Liver (tissue), 10 donors: ENCODE measurements at places on chromosomes 11 and 22. TPM values are rescaled to one million over a fixed set of nuclear protein-coding genes. Genes with fewer than 3 reads are reported as not detected.

GRCh38 chr22:44331881-44332714 is 19.3 kb upstream of the SHISAL1 start:
- no peak for DNase-seq

DNA sequence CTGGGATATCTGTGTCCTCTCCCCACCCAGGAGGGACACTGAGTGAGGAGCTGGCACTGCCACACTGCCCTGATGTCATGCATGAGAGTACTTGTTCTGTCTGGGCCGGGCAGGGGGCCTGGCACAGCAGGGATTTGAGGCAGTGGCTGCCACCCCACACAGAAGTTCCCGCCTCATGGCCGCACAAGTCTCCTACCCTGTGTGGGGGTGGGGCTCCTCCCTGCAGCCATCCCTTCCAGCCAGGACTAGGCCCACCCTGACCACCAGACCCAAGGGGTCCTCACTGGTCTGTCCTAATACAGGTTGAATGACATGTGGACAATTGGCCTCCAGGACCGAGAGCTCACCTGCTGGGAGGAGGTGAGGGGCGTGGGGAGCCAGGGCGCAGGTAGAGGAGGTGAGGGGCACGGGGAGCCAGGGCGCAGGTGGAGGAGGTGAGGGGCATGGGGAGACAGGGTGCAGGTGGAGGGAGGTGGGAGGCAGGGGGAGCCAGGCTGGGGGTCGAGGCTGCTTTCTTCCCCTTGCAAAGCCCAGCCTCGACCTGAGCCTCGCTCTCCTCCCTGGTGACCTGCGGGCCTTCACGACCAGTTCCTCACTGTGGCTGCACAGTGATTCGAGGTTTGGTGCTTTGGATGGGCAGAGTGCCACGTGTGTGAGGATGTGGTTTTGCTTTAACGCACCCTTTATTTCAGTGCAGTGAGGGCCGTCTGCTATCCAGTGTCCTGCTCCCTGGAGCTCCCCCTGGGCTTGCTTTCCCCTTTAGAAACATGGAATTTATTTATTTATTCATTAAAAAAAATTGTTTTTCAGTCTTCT is 7.4 kb downstream of the LZTR1 start:
- no peak for DNase-seq

- DNase-seq = no peak
These were observed 11.3 kb downstream of the OSBP2 start for GRCh38 chr22:30705710-30706651.

DNA sequence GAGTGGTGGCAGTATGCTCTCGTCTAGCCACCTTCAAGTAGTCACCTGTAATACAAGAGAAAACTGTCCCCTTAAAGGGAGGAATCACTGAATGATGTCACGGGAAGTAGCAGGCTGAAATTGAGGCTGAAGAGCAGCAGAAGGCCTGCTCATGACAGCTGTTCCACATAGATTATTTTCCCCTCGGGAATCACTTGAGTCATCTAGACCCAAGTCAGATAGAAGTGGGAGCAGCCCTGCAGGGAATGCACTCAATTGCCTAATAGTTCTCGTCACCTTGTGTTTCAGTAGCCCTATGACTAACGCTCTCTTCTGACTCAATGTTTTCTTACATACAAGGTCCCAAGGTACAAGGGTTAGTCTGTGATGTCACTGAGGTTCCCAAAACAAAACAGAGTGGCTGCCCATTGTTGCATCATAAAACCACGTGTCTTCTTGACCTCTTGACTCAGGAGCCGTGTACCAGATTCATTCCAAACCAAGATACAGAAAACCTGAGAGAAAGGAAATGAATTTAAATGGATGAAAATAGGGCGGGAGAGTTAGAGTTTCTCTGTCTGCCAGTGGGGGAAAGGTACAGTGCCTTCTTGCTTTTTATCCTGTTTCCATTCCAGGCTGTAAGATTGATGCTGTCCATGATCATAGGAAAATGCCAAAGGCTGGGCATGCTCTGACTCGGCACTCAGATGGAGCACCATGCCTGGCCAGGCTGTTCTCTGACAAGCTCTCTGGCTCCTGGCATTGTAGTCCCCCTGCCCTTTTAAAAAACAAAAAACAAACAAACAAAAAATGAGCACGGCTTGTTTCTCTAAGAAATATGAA is 21.6 kb upstream of the C11orf96 start:
- no peak for DNase-seq

DNA sequence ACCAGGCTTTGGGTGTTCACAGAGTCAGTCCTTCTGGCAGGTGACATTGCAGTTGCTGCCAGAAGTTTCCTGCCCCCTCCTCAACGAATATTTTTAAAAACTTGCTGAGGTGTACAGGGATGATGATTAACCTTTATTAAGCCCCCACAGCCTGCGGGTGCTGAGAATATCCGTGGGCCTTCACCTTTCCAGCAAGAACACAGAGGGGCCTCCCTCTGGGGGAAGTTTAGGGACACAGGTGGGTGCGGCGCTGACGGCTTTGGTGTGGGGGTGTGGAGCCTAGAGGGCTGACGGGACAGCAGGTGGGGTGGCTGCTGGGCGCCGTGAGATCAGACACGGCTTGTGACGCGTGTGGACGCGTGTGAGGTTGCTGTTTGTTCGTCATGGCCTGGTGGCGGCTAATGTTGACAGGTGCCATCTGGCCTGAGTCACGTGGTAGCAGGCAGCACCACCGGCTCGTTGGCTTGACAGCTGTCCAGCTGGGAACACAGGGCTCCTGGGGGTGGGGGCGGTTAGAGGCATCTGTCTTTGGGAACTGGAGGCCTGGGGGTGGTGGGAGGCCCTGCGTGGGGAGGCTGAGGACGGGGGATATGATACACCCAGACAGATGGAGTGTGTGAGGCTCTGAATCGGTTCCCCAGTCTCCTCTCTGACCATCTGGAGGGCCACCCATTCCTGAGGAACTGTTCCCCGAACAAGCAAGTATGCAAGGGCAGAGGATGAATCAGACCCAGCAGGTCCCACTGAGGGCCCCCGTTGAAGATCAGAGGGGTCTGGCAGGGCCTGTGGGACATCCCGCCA is 12.5 kb upstream of the LRRC10B start:
- no peak for DNase-seq

DNA sequence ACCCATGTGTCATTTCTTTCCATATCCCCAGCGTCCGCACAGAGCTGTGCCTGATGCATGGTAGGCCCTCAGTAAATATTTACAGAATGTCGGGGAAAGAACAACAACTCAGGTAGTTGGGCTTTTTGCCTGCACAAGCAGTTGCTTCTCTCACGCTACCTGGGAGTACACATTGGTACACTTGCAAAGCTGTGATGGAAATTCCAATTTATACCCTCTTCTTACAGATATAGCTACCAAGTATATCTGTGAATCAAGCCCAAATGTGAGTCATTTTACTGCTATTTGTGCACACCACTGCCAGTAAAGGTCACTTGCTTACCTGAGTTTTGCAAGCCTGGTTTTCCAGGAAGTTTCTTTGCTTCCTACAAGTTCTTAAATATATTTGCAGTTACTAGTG is 333.0 kb upstream of the NARS2 start:
- DNase-seq = no peak

DNA sequence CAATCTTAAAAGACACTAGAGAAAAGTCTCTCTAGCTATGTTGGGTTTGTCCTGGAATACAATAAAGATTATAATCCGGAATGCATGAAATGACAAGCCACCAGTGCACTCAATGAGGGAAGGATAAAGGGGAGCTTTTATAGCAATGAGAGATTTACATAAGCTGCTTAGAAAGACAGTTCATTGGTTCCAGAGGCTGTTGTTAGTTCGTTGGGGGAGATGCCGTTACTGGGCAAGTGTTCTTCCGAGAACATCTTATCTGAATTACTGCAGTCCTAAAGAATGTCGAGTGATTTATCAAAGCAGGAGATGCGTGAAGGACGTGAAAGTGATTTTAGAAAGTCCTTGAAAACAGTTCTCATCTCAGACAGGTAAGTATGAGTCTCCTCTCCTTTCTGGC is 33.6 kb downstream of the SYN3 start:
- DNase-seq = no peak

DNA sequence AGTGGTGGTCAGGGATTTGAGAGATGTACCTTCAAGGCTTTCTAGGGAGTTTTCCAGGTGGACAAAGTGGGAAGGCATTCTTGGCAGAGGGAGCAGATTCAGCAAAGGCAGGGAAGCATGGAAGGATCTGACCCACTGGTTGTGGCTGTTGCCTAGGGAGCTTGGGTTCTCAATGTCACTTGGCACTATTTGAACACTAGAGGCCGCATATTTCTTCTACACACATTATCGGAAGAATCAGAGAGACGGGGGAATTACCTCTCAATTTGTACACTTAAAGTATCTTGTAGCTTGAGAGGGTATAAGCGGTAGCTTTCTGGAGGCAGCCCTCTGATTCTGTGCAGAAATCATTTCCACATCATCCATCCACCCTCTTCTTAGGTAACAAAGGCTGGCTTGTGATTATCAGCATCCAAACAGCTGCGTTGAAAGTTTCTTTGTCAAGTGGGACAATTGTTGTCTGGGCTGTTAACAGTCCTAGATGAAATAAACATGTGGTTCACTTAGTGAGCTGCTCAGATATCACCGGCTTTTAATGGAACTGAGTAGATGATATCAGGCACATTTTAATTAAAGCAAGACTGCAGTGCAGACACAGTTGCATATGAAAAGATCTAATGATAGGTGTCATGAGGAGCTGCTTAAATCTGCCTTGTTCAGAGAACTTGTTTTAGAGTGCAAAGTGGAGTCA is 2.6 kb downstream of the NELL1 start:
- no peak for DNase-seq

GRCh38 chr11:14975252-14975587 is 3.1 kb upstream of the CALCA start:
- no peak for DNase-seq

The CRYAB gene
- polyA plus RNA-seq = 4.7 TPM

The DERL3 gene
- 3.3 TPM for polyA plus RNA-seq

The NDUFA6 gene
- polyA plus RNA-seq = 67.7 TPM

The RAB39A gene
- polyA plus RNA-seq = 0.17 TPM
